Stimulated activated memory B cell treated with anti-CD40 and anti-IgM and Interleukin-4, amounts not matched to agents 10 μg/mL and 1 μg/mL and 100 μg/mL, for 72 hours (primary cell): ENCODE measurements at places on chromosomes 1 and 21.

GRCh38 chr1:23169727-23170335 lies 1.2 kb upstream of the LUZP1 start:
- peak; percentile 72 for ATAC-seq

GRCh38 chr1:113857776-113858175 lies 13.7 kb downstream of the PTPN22 start:
- no peak for ATAC-seq

- no peak for ATAC-seq
Observed at GRCh38 chr1:172498857-172499256, 34.1 kb upstream of the SUCO start.

DNA sequence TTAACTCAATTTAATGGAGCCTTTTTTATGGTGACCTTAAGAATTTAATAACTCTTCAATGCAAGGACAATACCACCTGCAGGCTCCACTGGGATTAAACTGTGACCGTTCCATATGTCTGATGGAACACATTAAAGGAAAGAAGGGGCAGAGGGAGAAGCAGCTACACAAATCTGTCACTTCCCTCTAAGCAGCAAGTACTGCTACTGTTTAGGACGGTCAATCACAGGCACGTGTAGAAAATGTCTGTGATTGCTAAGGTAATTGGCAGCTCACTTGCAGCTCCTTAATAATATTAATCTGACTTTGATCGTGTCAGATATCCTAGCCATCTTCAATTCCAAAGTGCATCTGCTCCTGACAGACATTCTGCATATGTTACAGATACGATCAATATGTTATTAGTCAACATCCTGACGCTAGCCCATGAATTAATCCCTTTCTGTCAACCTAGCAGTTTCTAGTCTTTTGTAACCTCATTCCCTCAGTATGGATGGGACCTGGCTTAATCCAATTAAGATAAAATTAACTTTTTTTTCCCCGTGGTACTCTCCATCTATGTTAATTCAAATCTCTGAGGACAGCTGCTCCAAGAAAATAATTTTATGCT lies 1012.4 kb downstream of the AMY1C start:
- no peak for ATAC-seq

DNA sequence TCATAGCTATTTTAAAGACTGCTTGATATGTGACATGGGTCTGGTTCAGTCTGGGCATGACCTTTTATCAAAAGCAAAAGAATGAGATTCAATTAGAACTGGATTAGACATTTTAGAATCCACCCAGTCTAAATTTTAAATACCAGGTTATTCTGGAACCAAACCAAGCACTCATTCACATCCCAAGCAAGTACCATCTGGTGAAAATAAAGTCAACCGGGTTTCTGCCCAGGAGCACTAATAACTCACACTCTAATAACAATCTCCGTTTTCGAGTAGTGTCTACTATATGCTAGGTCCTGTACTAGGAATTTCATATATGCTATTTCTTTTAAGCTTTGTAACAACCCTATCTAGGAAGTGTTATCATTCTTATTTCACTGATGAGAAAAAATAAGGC lies 30.6 kb downstream of the ZNHIT6 start:
- no peak for ATAC-seq

DNA sequence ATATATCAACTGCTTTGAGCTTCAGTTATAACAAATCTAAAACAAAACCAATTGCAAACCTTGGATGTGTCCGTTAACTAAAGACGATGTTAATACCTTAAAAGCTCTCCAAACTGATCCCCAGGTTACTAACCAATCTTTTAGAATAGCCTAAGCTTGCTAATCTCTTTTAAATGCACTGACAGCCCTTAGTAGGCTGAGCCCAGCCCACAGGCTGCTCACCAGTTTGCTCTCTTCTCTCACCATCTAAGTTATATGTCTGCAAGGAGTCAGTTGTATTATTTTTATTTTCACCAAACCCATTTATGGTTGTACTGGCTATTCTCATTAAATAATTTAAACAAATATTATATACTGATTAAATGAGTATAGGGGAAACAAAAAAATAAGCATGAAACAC lies 199.5 kb downstream of the ADGRL2 start:
- no peak for ATAC-seq

- ATAC-seq = no peak
Observed at GRCh38 chr1:11848373-11848700, 754 bp upstream of the NPPA start.

DNA sequence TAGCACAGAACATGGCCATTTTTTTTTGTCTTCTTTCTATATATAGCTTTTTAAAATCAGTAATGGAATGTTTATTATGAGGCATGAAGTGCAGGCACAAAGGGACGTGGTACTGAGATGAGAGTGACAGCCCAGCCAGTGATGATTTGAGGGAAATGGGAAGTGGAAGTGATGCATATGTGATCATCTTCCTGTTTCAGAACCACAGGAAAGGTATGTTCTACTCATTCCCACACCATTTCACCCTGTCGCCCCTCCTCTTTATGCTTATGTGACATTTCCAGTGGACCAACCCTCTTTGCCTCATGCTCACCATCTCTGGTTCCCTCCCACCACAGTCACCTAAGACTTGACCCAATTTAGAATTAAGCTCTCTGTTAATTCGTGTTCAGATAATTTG lies 24.3 kb downstream of the PTGS2 start:
- no peak for ATAC-seq

DNA sequence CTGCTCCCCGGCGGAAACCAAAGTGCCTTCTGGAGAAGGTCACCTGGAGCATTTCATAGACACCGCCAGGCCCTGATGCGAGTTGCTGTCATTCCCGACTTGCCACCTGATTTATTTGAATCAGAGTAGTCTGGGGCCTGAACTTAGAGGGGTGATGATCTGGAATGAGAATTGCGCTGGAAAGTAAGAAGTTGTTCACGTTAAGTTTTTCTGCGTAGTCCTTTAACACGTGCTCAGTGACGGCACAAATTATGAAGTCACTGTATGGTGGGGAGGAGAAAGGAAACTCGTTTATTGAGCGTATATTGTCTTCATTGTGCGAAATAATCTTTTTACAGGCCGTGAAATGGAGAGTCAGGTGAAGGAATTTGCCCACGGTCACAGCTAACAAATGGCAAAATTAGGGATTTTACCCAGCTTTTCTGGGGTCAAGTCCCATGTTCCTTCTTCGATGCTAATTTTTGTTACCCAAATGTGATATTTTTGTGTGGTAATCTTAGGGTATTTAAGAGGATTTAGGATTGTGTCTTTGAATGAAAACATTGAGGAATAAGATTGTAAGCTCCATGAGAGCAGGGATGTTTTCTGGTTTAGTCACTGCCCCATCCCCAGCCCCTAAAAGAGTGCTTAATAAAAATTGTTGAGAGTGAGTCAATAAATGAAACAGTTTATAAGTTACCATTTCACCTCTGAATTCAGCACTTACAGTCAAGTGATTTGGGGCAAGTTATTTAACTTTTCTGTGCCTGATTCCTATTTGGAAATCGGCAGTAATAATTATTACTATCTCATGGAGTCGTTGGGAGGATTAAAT lies 46.4 kb upstream of the NBL1 start:
- peak; percentile 31 for ATAC-seq

- ATAC-seq = no peak
Observed at GRCh38 chr1:246404078-246404477, 103.0 kb downstream of the SMYD3 start.

DNA sequence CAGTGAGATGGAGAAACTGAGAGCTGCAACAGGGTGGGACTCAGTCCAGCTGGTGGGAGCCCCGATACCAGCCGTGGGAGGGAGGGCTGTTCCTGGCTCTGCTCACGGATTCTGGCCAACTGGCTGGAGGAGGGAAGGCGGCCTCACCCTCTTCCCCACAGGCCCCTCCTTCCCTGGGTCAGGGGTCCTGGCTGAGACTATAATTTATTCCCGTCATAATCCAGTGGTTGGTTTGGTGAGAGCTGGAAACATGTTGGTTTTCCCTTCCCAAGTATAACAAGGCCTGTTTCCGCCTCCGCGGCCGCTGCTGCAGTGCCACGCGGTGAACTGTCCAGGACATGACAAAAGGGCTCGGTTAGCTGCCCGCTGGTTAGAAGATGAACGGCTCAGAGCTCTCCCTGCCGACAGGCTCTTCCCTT lies 10.0 kb downstream of the PTPRF start:
- no peak for ATAC-seq

DNA sequence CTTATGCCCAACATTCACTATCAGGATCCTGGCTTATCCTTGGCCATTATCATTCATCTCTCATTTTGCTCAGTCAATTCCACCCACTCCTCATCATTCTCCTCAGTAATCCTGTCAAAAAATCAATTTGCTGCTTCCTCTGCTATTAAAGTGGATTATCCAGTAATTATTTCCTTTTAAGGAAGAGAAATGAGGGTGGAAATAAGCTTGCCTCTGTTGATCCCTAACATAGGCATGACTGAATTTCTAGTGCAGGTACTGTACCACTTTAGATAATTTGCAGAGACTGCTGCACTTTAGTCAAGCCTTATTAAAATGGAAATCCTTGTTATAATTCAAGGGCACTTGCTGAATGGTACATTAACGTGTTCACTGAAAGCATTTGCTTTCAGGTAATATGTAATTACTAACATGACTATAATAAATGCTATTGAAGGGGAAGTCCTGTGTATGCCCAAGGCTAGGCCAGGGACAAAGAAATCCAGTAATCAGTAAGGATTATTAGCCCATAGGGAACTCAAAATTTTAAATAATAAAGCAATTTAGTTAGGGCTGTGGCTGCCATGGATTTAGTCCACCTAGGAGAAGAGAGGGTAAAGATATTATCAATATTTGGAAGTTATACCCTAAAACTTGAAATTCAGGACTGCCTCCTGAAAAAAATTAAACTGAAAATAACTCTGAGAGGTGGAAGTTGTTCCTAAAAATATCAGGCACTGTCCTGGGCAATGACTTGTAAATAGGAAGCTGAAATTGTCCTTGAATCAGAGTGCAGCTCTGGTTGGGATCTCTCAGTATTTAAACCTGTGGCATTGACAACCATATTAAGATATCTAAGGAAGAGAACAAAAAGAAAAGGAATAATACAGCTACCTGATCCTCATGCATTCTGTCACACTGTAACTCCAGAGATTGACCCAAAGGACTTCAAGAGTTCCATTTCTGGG lies 43.4 kb downstream of the RGS2 start:
- ATAC-seq = no peak

- ATAC-seq = no peak
Observed at GRCh38 chr21:32456497-32456918, 44.0 kb downstream of the EVA1C start.

GRCh38 chr1:61925591-61926298 lies 183.5 kb downstream of the PATJ start:
- ATAC-seq = no peak

DNA sequence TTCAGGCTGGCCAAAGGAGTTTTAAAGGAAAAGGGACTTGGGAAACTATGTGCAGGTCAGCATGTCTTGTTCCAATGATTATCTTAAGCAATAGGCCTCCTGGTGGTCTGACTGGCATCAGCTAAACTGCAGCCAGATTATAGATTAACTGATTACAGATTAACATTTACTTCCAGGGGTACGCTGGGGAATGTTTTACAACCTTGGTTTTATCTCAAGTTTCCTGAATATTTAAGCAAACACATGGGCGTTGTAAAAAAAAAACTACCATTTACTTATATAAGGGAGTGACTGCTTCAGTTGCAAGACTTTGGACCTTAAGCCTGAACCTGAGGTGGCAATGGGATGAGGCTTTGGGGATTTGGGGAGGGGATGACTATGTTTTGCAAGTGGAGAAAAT lies 600.6 kb upstream of the B3GALT2 start:
- ATAC-seq = no peak

GRCh38 chr1:54928327-54928726 lies 41.3 kb upstream of the DHCR24 start:
- ATAC-seq = no peak

DNA sequence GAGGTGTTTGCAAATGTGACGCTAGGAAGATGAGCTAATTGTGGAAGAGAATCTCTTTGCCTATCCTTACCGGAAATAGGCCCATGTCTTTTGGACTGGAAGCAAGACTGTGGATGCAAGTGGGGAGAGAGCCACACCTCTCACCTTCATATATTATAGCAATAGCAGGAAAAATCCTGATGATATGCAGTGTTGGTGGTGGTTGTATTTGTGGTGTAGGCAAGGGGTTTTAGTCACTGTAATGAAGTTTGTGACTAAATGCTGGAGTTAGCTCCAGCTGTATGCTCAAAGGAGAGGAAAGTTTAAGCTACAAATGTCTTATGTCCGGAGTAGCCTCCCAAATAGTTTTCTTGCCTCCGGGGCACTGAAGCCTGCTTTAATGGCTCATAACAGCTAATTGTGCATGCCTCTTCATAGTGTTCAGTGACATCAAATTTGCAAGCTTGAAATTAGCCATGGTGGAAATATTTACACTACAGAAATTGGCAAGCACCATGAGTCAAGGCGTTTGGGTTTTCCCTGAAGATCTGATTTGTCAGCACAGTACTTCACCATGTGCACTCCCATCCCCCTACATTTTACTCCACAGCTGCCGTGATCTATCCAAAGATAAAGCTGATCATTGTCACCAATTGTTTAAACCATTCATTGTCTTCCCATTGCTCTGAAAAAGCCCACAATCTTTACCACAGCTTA lies 102.6 kb upstream of the ZNF644 start:
- ATAC-seq = peak; percentile 57

GRCh38 chr1:119652587-119652986 lies 4.5 kb upstream of the ZNF697 start:
- no peak for ATAC-seq

GRCh38 chr1:22635436-22635835 lies 992 bp upstream of the C1QA start:
- no peak for ATAC-seq

- no peak for ATAC-seq
Observed at GRCh38 chr1:152141971-152142584, 16.9 kb downstream of the RPTN start.

GRCh38 chr1:153771841-153772593 lies 3.2 kb upstream of the SLC27A3 start:
- ATAC-seq = no peak
